Left renal pelvis (tissue), 4 donors: ENCODE measurements at places on chromosomes 4 and X.

- DNase-seq, result no peak
Observed at GRCh38 chr4:76197031-76197743, 16.4 kb downstream of the SCARB2 start.

- no peak for DNase-seq
Observed at GRCh38 chr4:174559894-174560293, 37.6 kb upstream of the HPGD start.

GRCh38 chr4:67886281-67886680, 2.5 kb upstream of the TMPRSS11D start:
- DNase-seq, result no peak

DNA sequence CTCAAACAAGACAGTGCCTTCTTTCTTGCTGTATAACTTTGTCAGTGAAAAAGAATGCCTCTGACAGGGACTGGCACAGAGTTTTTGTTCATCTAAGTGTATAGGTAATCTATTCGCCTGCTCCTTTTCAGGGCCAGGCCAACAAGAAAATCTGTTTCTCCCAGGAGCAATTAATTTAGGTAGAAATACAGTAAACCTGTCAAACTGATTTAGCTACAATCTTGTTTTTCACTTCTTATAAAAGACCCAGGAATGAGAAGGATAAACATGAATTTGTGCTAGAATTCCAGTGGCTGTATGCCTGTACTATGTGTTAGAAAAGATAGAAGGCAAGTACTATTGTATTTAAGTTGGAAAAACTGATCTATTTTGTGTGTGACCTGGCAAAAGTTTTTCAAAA, 6.1 kb downstream of the TMA16 start:
- DNase-seq, result no peak

GRCh38 chrX:118108304-118108703, 8.3 kb downstream of the KLHL13 start:
- no peak for DNase-seq

DNA sequence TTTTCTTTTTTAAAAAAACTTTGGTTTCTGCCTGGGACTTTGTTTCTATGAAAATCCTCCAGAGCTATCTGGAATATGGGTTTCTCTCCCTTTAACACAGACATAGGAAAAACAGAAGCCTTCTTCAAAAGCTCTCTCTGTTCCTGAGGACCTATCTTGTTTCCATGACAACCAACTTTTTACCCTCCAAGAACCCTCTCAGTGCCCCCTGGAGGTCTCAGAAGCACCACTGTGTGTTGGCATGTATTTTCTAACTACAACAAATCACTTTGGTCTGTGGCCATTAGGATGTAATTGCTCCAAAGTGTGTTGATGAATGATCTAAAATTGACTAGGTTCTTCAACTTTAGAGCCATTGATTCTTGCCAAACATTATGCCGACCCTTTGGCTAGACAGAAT, 1331.6 kb downstream of the ADGRL3 start:
- DNase-seq, result no peak

DNA sequence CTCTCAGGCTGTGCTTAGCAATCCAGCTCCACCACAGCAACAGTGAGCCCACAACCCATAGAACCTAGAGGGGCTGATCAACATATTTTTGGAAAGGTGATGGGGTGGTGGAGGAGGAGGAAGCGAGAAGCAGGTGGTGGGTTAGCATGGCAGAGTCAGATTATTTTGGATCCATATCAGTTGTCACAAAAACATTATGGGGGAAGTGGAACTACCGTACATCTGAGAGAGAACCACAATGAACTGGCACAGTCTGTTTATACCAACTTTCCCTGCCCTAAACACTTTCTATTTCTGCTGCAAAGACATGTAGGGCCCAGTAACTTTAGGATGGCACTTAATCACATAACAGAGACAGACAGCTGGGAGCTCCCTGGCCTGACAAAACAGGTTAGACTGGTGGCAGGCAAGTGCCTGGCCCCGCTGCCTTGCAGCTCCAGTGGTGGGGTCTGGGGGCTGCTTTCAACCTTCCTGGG, 4.3 kb downstream of the SLC9A7 start:
- no peak for DNase-seq

DNA sequence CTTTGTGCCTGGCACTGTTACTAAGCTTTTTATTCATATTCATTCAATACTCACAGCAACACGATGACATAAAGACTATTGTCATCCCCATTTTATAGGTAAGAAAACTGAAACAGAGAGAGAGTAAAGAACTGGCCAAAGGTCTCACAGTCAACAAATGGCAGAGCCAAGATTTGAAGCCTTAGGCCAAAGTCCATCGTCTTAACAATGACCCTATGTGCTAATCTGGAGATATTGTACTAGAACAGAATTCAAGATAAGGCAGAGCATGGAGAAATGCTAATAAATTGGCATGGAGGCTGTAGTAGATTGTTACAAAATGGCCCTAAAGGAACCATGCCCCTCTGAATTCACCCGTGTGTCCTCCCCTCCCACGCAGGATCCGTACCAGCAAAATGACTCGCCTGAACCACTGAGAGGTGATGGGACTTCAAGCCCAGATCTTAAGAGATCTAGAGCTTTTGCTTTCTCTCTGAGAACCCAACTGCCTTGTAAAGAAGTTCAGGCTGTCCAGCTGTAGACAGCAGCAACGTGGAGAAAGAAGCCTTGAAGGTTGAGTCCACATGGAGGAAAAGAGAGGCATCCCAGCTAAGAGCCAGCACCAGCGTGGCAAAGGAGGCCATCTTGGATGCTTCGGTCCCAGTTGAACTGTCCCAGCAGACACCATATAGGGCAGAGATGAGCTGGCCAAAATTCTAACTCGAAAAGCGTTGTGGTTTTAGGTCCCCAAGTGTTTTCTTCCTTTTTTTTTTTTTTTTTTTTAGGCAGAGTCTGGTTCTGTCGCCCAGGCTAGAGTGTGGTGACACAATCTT, 52.8 kb upstream of the RBM47 start:
- DNase-seq, result no peak

GRCh38 chr4:83388313-83388676, 53.6 kb upstream of the HPSE start:
- no peak for DNase-seq
